ENCODE measurements at places on chromosomes 12 and 14.

DNA sequence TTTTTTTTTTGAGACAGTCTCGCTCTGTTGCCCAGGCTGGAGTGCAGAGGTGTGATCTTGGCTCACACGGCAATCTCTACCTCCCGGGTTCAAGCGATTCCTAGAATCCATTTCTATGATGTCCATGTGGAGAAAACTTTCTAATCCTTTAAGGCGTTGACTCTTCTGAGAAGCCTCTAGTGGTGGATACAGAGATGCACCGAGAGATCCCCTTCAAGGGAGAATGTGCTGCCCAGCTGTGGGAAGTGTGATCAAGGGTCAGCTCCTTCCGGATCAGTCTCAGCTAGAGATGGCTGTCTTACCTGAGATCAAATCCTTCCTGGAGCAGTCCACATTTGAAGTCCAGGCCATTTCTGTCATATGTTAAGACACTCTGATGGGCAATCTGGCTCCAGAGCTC is 92.7 kb upstream of the HECTD1 start:
- DNase-seq: no peak

- DNase-seq: peak; percentile 22
These were observed 377.8 kb upstream of the TMEM132C start for GRCh38 chr12:127888943-127889719.

DNA sequence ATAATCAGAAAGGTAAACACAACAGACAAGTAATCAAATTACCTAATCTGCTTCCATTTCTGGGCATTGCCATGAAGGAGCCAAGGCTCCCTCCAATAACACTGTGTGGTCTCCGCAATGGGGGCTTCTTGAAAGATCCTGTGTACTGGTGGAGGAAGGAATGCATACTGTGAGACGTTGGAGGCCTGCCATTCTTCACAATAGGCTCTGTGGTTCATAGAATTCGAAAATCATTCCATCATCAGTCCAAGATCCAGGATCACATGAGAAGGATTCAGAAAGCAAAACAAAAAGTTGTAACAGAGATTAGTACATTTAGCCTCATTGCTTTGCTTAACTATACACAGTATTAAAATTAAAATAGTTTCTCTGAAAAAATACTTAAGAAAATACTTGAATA is 76.3 kb downstream of the CDK17 start:
- no peak for DNase-seq

DNA sequence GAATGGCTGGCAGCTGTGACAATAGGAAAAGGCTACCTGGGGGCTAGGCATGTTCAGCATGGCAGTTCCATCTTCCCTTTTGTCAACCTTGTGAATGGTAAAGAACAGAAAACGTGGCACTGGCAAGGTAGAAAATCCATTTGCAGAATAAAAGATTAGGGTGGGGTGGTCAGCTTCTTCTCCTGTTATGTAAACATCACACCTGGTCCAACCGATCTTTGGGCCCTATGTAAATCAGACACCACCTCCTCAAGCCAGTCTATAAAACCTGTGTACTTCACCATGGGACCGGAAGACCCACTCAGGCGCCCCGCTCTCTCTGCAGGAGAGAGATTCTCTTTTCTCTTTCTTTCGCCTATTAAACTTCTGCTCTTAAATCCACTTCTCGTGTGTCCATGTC is 19.6 kb upstream of the TMEM30B start:
- DNase-seq: no peak

DNA sequence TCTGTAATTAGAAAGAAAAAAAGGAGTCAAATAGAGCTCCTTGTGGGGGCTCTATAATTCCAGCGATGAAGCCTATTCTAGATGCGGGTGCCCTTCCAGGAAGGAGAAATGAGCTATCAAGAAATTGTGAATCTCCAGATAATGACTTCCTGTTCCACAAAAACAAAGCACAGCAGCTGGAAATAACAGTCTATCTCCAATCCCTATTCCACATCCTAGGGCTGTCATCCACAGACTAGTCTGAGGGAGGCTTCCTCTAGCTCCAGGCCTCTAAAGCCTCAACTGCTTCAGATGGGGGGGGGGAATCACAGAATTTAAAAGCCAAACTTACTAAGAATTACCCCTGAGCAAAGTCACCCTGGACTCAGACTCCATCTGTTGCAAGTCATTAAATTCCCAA is 77.4 kb upstream of the GTF2A1 start:
- DNase-seq: no peak

DNA sequence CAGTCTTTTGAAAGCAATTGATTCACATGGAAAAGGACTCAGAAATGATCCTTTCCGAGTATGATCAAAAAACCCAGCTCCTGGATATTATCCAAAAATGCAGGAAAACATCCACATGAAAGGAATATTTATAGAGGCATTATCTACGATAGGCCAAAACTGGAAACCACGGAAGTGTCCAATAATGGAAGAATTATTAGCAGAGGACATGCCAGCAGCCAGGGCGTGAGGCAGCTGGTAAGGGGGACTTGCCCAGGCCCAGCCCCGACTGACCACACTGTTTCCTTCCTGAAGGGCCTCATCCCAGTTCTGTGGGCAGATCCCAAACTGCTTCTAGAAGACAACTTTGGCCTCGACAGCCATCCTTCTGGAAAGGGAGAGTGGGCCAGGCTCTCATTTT is 20.5 kb downstream of the ACTN1 start:
- no peak for DNase-seq

GRCh38 chr14:80491650-80492049 is 280.3 kb upstream of the DIO2 start:
- no peak for DNase-seq

GRCh38 chr12:59119676-59120075 is 199.4 kb upstream of the LRIG3 start:
- DNase-seq: no peak

DNA sequence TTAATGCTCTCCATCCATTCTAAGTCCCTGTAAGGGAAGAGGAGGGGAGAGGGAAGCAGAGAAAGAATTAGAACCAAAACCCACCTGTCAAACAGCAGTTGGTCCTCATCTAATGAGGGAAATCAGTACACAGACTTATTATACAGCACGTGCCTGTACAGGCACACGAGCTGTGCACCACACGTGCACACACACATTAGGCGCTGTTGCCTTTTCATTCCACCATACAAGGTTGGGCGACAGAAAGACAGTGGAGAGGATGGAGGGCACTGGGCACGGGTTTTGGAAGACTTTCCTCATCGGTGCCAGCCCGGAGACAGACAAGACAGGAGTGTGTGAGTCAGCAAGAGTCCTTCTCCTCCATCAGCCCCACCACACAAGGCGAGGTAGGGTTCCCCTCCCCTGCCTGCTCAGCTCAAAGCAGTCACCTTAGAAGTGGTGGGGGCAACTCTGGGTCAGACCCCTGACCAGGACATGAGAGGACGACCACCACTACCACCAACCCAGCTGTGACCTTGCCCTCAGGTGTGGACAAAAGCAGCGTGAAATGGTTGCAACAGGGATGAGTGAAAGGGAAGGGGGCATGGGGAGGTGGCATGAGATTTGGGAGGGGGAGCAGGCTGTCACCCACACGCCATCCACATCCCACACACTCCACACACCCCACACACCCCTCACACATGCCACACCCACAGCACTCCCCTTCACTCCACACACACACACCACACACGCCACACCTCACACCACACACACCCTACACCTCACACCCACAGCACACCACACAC is 80.7 kb downstream of the ACTN1 start:
- DNase-seq: no peak

DNA sequence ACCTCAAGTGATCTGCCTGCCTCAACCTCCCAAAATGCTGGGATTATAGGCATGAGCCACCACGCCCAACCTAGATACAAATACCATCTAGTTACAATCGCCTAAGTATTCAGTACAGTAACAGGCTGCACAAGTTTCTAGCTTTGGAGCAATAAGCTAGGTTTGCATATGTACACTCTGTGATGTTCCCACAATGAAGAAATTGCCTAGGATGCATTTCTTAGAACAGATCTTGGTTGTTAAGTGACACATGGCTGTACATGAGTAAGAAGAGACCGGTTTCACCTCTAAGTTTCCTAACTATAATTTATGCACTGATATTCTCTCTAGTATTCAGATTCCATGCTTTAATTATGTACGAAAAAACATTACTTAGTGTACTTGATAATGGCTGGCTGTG is 5.4 kb upstream of the TUBA1C start:
- no peak for DNase-seq

DNA sequence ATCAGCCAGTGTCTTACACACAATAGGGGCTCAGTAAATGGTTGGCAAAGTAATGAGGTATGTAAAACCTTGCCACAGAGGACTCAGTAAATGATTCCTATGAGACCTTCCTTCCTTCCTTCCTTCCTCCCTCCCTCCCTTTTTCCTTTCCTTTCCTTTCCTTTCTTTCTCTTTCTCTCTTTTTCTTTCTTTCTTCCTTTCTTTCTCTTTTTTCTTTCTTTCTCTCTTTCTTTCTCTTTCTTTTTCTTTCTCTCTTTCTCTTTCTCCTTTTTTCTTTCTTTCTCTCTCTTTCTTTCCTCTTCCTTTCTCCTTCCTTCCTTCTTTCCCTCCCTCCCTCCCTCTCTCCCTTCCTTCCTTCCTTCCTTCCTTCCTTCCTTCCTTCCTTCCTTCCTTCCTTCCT is 7.5 kb downstream of the SDS start:
- no peak for DNase-seq

GRCh38 chr14:69842686-69843420 is 36.4 kb upstream of the SMOC1 start:
- DNase-seq: no peak

DNA sequence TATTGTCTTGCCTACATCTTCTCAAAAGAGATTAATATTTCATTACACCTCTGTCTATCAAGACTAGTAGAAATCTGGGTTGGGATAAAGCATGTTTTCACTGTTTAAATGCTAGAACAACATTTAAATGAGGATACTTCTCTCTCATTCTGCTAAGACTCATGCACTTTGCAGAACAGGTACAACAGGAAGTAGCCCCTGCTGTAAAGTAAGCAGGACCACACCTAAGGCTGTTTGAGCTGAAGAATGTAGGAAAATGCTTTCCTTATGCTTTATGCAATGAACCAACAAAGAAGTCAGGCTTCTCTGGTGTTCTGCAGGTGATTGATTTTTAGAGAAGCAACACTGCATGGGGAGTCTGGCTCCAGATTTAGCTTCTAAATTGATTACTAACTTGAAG is 89.4 kb downstream of the PAX9 start:
- DNase-seq: no peak

GRCh38 chr14:52829527-52830185 is 38.2 kb upstream of the GNPNAT1 start:
- DNase-seq: no peak

DNA sequence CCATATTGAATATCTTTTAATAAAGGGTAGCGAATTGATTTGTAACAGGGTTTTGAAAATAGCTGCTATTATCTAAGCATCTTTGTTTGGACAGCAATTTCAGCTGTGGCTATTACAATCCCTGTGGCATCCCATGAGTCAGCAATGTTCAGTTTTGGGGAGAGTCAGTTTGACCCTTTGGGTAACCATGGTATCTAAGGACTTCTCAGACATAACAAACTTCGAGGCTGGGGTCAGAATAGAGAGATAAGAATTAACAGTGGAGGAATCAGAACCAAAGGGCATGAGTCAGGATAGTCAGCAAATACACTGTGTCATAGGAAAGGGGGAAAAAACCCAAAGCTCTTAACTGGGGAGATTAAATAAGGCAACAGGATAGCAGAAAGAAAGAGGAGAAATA is 11.7 kb upstream of the PTHLH start:
- DNase-seq: peak; percentile 80

- DNase-seq: peak; percentile 55
These were observed 10.9 kb upstream of the PIK3C2G start for GRCh38 chr12:18250313-18250916.

DNA sequence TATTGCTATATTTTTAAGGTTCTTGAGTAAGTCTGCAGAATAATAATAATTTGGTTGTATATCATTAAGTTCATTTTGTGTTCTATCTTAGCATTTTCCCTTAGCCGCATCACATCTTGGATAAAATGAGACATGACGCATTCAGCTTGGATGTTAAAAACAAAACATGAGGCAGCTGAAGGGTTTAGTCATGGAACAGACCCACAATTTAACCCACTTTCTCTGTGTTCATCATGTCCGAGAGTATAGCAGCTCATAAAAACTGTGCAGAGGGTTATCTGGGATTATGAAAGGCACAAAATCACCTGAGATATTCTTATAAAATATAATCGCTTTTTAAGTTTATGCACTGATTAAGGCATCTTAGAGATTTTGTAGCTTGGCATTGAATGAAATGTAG is 219.3 kb downstream of the TRHDE start:
- DNase-seq: no peak

DNA sequence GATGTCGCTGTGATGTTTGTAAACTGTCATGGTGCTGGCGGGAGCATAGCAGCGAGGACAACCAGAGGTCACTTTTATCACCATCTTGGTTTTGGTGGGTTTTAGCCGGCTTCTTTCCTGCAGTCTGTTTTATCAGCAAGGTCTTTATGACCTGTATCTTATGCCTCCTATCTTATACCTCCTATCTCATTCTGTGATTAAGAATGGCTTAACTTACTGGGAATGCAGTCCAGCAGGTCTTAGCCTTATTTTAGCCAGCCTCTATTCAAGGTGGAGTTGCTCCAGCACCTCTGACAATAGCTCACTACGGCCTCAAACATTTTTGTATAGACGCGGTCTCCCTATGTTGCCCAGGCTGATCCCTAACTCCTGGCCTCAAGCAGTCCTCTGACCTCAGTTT is 53.7 kb downstream of the B4GALNT3 start:
- no peak for DNase-seq

DNA sequence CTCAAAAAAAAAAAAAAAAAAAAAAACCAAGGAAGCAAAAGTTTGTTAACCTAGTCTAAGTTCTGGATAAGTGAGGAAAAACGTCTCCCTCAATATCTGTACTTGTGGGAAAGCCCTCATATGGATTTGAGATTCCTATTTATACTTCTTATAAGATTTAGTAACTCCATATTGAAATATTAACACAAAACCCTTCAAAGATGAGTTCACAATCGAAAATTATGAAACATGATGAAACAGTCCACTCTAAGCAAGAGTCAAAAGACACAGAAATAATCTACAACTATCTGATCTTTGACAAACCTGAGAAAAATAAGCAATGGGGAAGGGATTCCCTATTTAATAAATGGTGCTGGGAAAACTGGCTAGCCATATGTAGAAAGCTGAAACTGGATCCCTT is 25.2 kb downstream of the VWF start:
- no peak for DNase-seq

DNA sequence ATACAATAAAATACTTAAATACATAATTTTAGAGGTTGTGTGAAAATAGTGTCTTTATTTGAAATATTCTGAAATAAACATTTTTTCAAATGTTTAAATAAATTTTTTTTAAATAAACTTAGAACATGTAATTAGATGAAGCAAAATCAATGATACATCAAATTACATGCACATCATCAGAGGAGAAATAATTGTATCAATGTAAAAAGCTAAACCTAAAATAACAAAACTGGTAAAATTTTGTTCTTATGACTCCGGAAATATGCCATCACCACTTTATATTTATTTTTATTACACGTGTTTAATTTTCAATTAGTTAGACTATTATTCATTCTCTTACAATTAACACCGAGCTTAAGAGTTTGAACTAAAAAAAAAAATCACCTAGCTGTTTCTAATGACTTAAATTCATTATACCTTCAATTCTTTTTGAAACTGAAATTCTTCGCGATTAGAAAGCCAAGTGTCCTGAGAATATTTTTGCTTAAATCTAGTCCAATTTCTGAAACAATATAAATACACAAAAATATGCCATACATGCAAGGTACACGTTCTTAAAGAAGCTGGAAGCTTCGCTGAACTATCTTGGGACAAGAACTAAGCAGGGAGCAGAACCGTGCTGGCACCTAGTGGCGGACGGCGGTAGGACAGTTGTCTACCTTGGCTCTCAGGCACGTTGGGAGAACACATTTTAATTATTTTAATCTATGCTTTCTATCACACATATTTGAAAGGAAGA is 230.5 kb downstream of the SLC25A21 start:
- peak; percentile 30 for DNase-seq

GRCh38 chr14:50018201-50018932 is 98.0 kb downstream of the VCPKMT start:
- no peak for DNase-seq
